A549 treated with GW870086 at 1 μM for 4 hours (cell line): ENCODE measurements at places on chromosomes 3 and 15. TPM values are rescaled to one million over a fixed set of nuclear protein-coding genes. Genes with fewer than 3 reads are reported as not detected.

The SLC15A2 gene
- total RNA-seq: 0.09 to 0.97 TPM (median 0.19 TPM) in 5 replicates

The ZNF501 gene
- not detected in 5 replicates for total RNA-seq

The GABRG3 gene
- 0.15 to 0.81 TPM (median 0.31 TPM) in 4 of 5 replicates, not detected in the other for total RNA-seq

The XCR1 gene
- total RNA-seq: not detected in 5 replicates

The PLEKHO2 gene
- total RNA-seq: 5.7 to 6.5 TPM (median 6.1 TPM) in 5 replicates

The C3orf38 gene
- total RNA-seq: 16.4 to 20.4 TPM (median 18.0 TPM) in 5 replicates

The ISG20 gene
- total RNA-seq: 38.6 to 46.7 TPM (median 41.7 TPM) in 5 replicates

The KLHL40 gene
- not detected in 5 replicates for total RNA-seq

The C3orf49 gene
- not detected in 5 replicates for total RNA-seq

The NRG4 gene
- 0.29 to 1.1 TPM (median 0.54 TPM) in 5 replicates for total RNA-seq

The SERINC4 gene
- total RNA-seq: not detected in 5 replicates

The DTX3L gene
- 6.9 to 9.0 TPM (median 8.3 TPM) in 5 replicates for total RNA-seq

The SLC6A20 gene
- 0.03 to 0.07 TPM (median 0.04 TPM) in 4 of 5 replicates, not detected in the other for total RNA-seq

The GABRB3 gene
- total RNA-seq: 54.9 to 82.0 TPM (median 76.9 TPM) in 5 replicates

The EPHB3 gene
- 0.08 to 0.77 TPM (median 0.32 TPM) in 5 replicates for total RNA-seq

The ARHGEF26 gene
- total RNA-seq: 7.1 to 10.1 TPM (median 8.7 TPM) in 5 replicates

The GP5 gene
- total RNA-seq: 0.03 TPM in 1 of 5 replicates, not detected in the others

The C3orf20 gene
- total RNA-seq: 0.05 TPM in 1 of 5 replicates, not detected in the others

The BCL2A1 gene
- total RNA-seq: 10.2 to 13.6 TPM (median 10.8 TPM) in 5 replicates

The SNX33 gene
- total RNA-seq: 10.3 to 15.7 TPM (median 14.2 TPM) in 5 replicates
